ENCODE measurements at places on chromosomes 5 and 9. TPM values are rescaled to one million over a fixed set of nuclear protein-coding genes. Genes with fewer than 3 reads are reported as not detected.
A peak's percentile ranks its signal among the peaks of the same experiment; 100 is the strongest.

GRCh38 chr5:53983568-53984460, 326.6 kb downstream of the ARL15 start:
- no peak for DNase-seq

- no peak for DNase-seq
Measured at GRCh38 chr5:73304381-73304780, 131.4 kb downstream of the TMEM174 start.

- no peak for DNase-seq
Measured at GRCh38 chr5:93099902-93100347, 481.1 kb downstream of the NR2F1-AS1 start.

The GALNT12 gene
- polyA plus RNA-seq: 22.1 TPM

GRCh38 chr9:105338308-105338707, 93.9 kb downstream of the SLC44A1 start:
- DNase-seq: no peak

The SLC6A18 gene
- polyA plus RNA-seq: not detected

GRCh38 chr9:38415856-38416255, 8.4 kb downstream of the IGFBPL1 start:
- DNase-seq: no peak

GRCh38 chr9:138062196-138062595, 184.6 kb downstream of the CACNA1B start:
- no peak for DNase-seq

DNA sequence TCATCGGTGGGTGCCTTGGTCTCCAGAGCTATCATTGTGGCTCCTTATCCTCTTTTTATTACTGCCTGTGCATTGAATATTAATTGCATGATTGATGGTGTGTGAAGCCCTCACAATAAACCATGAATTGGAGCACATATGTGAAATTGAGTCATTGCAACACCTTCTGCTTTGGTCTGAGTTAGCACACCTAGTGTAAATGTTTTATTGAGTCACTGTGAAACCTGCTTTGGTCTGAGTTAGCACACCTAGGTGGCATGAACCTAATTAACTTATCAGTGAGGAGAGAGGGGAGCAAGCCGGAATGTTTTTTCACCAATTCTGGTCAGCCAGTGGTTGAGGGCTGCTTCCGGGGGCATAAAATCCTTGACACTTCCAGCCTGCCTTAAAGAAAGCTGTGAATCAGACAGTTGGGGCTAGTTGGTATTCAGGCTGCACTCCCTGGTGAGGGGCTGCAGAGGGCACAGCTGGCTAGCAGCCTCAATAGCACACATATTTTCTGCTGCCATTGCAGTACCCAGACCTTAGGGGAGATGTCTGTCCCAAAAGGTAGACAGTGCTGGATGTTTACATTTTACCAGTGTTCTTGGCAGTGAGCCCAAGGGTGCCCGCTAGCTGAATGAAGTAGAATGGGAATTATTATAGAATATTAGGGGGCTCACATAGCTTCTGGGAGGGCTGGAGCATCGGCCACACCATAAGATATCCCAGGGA, 76.5 kb upstream of the GOLM1 start:
- peak; percentile 3 for DNase-seq

All from right lung (tissue), 10 donors.